K562 (cell line): ENCODE measurements at places on chromosomes 11 and 22. TPM values are rescaled to one million over a fixed set of nuclear protein-coding genes. Genes with fewer than 3 reads are reported as not detected.

DNA sequence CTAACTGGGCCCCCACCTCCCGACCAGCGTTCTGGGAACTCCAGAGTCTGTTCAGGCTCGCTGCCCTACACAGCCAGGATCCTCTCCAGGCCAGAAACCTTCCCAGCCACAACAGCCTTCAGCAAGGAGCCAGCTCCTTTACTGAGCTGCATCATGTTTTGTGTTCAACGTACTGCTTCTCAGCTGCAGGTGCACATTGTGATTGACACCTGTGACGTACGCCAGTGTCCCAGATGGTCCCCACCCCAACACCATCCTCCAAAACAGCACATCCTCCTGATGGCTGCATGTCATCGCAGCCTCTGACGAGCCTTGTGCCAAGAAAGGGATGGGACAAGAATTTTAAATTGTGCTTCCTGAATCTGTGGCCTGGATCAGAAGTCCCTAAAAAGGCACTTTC lies 117.5 kb downstream of the SPATA19 start:
- DNase-seq, result no peak

DNA sequence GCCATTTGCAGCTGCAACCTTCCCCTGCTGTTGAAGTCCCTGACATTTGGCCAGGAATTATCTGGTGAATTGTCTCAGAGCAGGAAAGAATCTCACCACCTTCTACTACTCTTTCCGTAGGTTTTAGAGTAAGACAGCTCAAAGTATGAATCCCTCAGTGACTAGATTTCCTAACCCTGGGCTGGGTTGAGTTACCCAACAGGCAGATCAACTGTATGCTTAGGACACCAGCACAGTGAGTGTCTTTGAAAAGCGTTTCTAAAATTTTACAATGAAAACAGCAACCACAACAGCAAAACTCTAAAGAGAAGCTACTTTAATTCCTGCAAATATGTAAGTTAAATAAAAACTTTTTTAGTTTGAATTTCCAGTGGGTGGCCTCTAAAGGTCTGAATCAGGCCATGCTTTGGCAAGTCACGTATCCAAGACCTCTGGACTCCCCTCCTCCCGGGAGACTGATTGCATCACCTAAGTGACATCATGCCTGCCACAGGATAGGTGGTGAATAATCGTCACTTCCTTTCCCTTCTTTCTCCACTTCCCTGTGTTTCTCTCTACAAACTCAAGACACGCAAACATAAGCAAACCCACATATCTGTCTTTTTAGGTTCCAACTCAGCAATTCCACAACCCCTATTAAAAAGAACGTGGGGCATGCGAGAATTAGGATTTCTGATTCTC lies 7.8 kb downstream of the OR8B12 start:
- DNase-seq, result no peak

DNA sequence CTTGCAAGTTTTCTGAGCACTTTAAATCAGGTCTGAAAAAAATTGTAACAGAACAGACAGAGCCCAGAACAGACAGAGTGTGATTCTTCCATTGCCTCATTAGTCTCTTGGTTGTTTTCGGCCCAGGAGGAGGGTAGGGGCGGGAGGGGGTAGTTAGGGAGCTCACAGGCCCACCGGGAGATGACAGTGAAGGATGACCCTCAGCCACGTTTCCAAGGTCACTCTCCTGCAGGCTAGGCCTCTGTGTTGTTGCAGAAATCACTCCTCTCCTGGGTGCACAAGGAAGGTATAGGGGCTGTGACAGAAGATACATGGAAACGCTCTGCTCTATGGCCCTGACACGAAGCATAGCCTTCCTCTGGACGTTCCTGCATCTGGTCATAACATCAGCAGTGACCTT lies 69.3 kb downstream of the ABTB2 start:
- DNase-seq, result no peak

- DNase-seq, result no peak
Measured at GRCh38 chr11:16028419-16028818, 327.9 kb downstream of the SOX6 start.

DNA sequence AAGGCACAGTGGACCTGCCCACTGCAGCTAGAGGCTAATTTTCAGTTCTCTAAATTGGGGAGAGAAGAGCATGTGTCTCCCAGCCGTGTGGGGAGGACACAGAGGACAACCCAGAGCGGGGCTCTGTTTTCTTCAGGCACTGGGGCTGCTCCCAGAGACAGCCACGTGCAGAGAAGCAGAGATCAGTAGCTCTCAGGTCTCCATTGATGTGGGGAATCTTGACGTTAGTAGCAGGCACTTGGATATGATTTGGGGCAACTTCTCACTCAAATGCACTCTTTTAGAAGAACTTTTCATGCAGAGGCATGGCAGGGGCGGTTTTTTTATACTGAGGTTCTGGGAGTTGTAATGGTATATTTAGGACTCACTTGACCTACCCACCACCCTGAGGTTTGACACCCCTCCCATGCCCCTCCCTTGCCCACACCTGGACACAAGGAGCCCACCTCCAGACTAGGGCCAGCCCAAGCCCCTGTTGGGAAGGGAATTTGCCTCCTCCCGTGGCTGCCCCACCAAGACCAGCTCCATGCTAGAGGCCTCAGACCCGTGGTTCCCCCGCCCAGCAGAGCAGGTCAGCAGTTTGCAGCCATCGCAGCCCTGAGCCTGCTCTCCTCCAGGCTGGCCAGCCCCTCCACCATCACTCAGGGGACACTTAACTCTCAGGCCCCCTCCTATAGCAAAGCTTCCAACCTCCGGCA lies 94.2 kb upstream of the RTL6 start:
- DNase-seq, result no peak

- DNase-seq, result no peak
Measured at GRCh38 chr22:28594076-28594796, 85.4 kb downstream of the TTC28 start.

GRCh38 chr22:27207907-27208306 lies 550.5 kb downstream of the MIAT start:
- no peak for DNase-seq

DNA sequence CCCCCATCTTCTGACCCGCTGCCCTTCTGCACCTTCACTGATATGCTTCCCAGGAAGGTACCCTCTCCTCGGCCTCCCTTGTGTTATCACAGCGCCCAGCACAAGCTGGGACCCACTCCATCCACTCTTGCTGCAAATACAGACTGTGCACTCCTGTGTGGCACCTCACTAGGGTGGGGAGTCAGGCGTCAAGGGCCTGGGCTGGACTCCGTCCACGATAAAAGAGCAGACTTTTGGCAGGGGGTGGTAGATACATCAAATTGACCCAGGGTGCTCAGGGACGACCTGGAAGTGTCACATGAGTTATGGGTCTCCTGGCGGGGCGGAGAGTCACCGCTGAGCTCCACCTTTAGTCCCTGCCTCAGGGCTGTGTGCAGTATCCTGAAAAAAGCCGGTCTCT lies 908 bp downstream of the TRPM5 start:
- DNase-seq, result no peak

GRCh38 chr11:31397239-31397834 lies 27.7 kb downstream of the DNAJC24 start:
- DNase-seq, result peak; percentile 23

GRCh38 chr11:91730620-91731019 lies 494.0 kb upstream of the FAT3 start:
- no peak for DNase-seq

GRCh38 chr22:17726006-17726927 lies 48.0 kb downstream of the BID start:
- no peak for DNase-seq

DNA sequence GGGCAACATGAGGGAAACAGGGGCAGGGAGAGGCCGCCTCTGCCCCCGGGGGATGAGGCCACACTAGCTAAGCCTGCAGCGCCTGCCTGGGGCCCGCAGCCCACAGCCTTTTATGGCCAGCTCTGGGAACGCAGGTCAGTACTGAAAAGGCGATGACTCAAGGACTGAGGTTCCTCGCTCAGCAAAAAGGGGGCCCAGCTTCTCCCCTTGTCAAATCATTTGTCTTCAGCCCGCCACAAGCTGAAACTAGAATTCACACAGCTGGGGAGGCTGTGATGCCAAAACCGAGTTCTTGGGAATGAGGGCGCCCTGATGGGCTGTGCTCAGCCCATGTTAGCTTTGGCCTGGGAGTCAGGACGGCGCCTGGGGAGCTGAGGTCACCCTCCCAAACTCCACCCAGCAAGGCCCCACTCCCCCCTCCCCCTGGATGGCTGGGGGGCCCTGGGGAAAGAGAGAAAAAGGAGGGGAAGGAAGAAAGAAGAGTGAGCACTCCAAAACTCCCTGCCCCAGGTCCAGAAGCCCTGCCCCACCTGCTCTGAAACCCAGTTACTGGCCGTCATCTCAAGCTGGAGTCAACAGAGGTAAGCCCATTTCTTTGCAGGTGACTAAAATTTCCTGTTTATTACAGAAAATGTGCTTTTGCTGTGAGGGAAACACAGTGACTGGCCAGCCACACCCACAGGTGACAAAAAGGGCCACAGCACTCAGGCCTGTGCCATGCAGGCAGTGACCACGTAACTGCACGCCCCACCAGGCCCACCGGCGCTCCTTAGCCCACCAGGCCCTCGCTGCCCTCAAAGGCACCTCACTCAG lies 13.7 kb downstream of the EHD1 start:
- DNase-seq, result peak; percentile 34

DNA sequence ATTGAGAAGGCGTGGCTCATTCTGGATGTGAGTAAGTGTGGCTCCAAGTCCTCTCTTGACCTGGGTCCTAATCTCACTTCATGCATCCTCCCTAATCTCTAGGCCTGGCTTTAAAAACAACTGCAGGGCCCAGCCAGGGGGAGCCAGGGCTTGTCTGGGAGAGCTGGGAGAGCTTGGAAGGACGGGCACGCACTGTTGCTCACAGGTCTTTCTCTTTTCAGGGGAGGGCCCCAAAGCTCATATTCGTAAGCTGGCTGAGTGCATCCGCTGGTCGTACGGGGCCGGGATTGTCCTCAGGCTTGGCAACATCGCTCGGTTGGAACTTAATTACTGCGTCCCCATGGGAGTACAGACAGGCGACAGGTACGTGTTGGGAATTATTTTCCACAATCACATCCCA lies 34.1 kb upstream of the PARVB start:
- no peak for DNase-seq

GRCh38 chr11:27187848-27188621 lies 147.4 kb downstream of the BBOX1 start:
- DNase-seq, result no peak

- DNase-seq, result no peak
Measured at GRCh38 chr11:112999520-112999919, 38.3 kb downstream of the NCAM1 start.

GRCh38 chr11:108111126-108111525 lies 10.2 kb upstream of the ACAT1 start:
- no peak for DNase-seq

GRCh38 chr11:61480261-61480993 lies 28.1 kb upstream of the LRRC10B start:
- DNase-seq, result no peak

DNA sequence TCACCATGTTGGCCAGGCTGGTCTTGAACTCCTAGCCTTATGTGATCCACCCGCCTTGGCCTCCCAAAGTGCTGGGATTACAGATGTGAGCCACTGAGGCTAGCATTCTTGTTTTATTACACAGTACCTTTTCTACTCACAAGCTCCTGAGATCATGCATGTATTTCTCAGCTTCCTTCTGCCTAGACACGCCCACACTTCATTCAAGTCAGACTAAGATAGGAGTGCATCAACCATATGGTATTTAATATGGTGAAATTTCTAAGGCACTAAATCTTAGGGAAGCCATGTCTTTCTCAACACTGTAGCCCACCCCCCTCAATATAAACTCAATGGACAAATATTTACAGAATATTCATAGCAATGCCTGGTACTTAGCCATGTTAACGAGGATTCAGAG lies 62.1 kb downstream of the SLC25A17 start:
- no peak for DNase-seq

- no peak for DNase-seq
Measured at GRCh38 chr11:42992594-42992993, 319.2 kb upstream of the API5 start.

- DNase-seq, result no peak
Measured at GRCh38 chr11:77530879-77531278, 57.0 kb upstream of the PAK1 start.

GRCh38 chr11:123839131-123839530 lies 33.0 kb upstream of the OR6M1 start:
- DNase-seq, result no peak

- peak; percentile 20 for DNase-seq
Measured at GRCh38 chr11:35111161-35112055, 27.6 kb upstream of the CD44 start.

DNA sequence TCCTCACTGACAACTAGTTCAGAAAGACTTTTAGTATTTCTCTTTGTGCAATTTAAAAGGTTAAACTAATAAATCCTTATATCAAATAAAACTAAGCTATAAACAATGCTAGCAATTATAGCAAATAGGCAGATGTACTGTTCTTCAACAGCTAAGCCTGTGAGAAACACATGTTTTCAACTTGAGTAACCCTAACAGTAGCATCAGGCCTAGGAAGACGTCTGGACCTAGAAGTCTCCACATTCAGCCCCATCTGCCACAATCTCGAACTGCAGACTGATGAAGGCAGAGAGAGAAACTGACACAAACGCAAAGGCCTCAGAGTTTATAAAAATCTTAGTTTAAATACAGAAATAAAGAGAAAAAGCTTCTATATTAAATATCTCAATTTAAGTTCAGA lies 2.5 kb downstream of the ST13 start:
- DNase-seq, result no peak

GRCh38 chr11:1109101-1109917 lies 34.6 kb downstream of the MUC2 start:
- DNase-seq, result no peak

GRCh38 chr11:2461956-2462542 lies 17.2 kb downstream of the KCNQ1 start:
- DNase-seq, result no peak

DNA sequence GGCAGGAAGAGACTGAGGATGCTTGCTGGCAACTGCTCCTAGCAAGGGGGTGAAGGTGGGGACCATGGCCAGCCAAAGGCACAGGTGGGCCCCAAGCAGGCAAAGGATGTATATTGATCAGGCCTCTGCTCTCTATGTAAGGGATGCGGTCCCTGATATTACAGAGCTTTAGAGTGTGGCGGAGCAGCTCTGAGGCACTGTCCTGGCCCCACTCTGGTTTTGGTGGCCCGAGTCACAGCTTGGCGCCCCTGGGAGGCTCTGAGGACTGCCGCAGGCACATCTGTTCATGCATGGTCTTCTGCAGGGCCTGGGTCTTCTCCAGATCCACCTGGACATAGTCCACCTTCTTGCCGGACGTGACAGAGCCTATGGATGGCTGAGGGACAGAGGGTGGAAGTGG lies 45.5 kb downstream of the GAB4 start:
- DNase-seq, result no peak

The GRM5 gene
- polyA plus RNA-seq, result not detected in 2 replicates

The OR56A3 gene
- polyA plus RNA-seq, result not detected in 2 replicates

The TMEM179B gene
- 32.2 and 34.5 TPM in 2 replicates for polyA plus RNA-seq

The ARHGAP32 gene
- not detected in 2 replicates for polyA plus RNA-seq

The EPS8L2 gene
- polyA plus RNA-seq, result 10.4 and 16.3 TPM in 2 replicates

The FERMT3 gene
- 169 and 202 TPM in 2 replicates for polyA plus RNA-seq

The LDLRAD3 gene
- 4.9 and 5.1 TPM in 2 replicates for polyA plus RNA-seq

The CHRDL2 gene
- not detected in 2 replicates for polyA plus RNA-seq

The THRSP gene
- 0.09 and 0.56 TPM in 2 replicates for polyA plus RNA-seq

The PLAAT5 gene
- not detected in 2 replicates for polyA plus RNA-seq

The CCDC82 gene
- 37.2 and 45.7 TPM in 2 replicates for polyA plus RNA-seq

The OR2D2 gene
- 0.19 TPM in 1 of 2 replicates, not detected in the other for polyA plus RNA-seq

The DDI1 gene
- polyA plus RNA-seq, result not detected in 2 replicates

The BAIAP2L2 gene
- polyA plus RNA-seq, result 0.11 and 0.86 TPM in 2 replicates
